ENCODE measurements at places on chromosomes 11 and 22.

DNA sequence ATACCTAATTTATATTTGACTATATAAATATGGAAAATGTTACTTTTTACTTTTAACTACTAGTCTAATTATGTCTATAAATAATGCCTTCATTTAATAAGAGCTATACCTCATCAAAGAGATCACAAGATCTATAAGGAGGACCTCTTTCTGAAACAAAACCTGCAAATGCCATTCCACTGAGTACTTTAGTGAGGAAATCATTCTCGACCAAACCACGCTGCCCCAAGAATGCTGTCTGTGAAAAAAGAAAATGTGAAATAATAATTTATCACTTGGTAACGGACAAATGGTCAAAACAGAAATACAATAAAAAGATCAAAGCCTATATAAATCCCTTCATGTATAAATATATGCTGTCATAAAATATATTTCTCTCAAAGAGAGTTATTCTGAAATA is 301.7 kb downstream of the SBF2 start:
- DNase-seq: no peak

DNA sequence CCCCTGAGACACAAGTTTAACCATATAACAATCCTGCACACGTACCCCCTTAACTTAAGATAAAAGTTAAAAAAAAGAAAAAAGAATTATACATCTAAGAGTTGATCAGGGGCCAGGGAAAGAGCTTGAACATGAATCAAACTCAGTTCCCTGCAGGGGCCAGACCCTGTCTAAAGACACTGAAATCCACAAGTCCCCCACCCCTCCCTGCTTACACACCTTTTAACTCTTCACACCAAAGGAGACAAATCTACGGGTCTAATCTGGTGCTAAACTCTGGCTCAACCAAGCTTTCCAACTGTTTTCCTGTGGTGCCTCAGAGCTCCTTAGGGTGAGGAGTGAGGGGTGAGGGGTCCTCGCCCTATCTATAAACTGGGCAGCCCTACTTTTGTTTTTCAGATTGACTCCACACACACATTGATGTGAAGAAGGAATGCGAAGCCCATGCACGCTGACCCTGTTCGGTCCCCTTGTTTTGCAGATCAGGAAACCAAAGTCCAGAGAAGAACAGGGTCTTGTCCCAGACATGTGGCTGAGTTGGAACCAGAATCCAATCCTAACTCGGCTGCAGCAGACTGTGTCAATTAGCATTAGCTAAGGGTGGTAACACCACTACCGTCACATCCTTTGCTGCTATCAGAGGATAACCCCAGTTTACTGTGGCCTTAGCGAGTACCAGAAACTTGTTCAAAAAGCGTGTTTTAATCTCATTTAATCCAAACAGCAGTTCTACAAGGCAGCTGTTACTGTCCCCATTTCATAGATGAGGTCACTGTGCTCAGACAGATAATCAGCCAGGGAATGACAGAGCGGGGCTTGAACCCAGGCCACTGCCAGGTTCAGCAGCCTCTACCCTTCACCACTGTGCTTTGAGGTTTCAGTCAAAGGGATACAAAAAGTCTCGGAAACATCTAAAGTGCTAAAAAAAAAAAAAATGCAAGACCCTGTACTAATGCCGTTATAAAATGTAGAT is 145.2 kb upstream of the SYT13 start:
- DNase-seq: no peak

- DNase-seq: no peak
These were observed 597.4 kb downstream of the SOX6 start for GRCh38 chr11:15758857-15759465.

DNA sequence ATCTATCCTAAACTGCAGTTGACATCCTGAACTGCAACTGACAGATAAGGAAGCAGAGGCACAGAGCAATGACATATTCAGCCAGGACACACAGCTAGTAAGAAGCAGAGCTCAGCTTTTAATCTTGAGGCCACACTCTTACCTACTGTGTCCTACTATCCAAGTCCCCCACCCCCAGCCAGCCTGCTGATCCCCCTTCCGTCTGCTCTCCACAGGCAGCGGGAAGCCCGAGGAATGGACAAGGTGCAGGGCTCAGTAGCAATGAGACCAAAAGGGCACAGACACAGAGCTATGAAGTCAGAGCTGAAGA is 4.3 kb downstream of the POLR3H start:
- no peak for DNase-seq

GRCh38 chr11:40376331-40376730 is 1083.1 kb downstream of the LRRC4C start:
- no peak for DNase-seq

- no peak for DNase-seq
These were observed 84.1 kb downstream of the PDE2A start for GRCh38 chr11:72589802-72590761.

DNA sequence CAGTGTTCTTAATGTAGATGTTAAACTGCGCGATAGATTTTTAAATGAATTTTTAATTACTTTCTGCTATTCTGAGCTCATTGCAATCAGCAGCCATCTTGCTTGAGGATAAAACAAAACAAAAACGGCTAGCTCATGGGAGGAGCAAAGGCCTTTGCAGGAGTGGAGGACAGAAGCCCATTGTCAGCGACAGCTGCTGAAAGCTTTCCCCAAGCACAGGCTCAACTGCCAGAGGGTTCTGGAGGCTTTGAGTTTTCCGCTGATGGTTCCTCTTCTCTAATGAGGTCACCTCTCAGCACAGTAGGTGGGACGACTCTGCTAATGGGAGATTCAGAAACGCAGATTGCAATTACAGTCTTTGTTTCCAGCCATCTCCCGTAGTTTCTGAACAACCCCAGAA is 167.1 kb upstream of the TTC12 start:
- DNase-seq: no peak

GRCh38 chr22:10741210-10741609 is 4786.8 kb upstream of the OR11H1 start:
- DNase-seq: no peak

- DNase-seq: no peak
These were observed 28.4 kb upstream of the SYT7 start for GRCh38 chr11:61609000-61609979.

GRCh38 chr11:1153951-1154493 is 3.7 kb upstream of the MUC5AC start:
- DNase-seq: no peak

DNA sequence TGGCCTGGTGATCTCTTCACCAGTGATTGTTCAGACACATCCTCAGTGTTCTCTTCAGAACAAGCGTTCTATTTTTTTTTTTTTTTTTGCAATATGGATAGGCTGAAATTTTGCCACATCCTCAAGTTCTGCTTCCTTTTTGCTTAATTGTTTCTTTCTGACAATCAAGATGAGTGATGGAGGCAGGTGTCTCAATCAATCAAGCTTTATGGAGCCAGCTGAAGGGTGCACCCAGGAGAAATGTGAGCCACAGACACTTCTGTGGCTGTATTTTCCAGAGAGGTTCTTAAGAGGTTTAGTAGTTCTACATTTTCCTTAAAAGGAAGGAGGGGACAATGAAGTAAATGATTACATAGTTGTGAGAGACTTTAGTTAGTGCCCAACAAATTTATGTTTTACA is 43.9 kb upstream of the ASPHD2 start:
- no peak for DNase-seq

DNA sequence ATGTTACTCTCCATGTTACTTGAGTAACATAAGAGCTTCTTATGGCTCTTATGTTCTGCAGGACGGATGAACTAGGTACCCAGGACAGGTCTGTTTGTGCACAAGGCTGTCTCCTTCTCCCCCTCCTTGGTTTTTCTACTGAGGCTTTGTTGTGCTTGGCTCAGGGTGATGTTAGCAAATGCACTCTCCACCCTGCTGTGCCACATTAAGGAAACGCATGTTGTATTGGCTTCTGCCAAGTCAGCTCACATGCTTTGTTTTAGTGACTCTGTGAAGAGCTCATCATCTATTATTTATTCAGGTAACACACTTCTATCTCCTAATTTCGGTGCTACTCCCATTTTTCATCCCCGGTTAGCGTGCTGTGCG is 108.3 kb downstream of the PTPRJ start:
- no peak for DNase-seq

- DNase-seq: no peak
These were observed 620 bp upstream of the ANO5 start for GRCh38 chr11:22192289-22192641.

- DNase-seq: no peak
These were observed 1517.5 kb upstream of the TENM4 start for GRCh38 chr11:80958361-80958760.

DNA sequence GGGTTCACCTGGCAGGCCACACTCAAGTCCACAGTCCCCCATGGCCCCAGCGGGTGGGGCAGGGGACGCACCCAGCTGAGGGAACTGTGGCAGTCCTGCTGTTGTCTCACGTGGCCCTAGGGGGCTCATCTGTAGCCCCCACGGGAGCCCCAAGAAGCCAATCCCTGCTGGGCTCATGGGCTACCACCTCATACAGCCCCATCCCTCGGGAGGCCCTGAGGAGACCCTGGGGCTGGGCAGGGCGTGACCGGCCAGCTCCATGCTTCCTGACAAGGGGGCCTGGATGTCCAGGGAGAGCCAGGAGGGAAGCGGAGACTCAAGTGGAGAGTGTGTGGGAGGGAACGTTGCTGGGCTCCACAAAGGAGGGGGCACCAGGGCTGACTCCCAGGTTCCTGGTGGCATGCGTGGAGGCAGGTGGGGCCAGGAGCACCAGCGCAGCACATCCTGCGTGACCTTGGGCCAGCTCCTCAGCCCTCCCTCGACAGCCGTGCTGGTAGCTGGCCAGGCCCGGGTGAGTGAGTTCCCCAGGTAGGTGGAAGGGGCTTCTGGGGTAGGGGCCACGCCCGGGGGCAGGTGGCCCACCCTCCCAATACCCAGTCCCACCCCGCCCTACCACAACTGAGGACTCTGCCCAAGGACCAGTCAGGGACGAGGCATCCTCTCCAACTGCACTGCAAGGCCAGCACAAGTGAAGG is 7.9 kb downstream of the RTN4R start:
- no peak for DNase-seq

DNA sequence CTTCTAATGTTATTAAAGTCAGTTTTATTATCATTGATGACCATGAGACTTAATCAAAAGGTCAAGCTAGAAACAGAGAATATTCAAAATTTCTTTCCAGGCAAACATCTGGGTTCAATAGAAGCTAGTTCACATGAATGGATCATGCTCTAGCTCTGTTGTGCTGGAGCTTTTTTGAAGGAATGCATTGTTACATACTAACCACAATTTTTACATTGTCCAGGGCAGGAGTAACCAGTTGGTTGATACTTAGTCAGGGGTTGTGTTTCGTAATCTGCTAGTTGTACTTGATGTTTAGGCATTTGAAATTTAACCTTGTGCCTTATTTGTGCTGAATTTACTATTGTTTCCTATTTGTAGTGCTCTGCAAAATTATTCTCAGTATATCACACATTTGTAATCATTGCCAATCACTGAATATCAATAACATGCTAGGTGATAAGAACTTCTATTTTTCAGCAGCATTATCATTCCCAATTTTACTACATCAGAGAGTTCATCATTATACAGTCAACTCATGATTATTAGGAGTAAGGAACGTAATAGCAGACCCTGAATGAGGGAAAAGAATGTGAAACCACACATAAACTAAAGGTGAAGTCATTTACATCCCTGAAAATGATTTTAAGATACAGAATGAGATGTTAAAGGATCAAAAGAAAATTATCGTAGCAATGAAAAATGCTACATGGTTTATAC is 23.2 kb downstream of the NF2 start:
- DNase-seq: no peak

GRCh38 chr11:115873813-115874212 is 369.6 kb upstream of the CADM1 start:
- DNase-seq: no peak

All from stimulated activated CD4-positive, alpha-beta T cell treated with anti-CD3 and anti-CD28 coated beads, Interleukin-15, amount 100 ng/mL, for 1 hour (primary cell).